Left lobe of liver (tissue), 2 donors: ENCODE measurements at places on chromosomes 12 and 14. TPM values are rescaled to one million over a fixed set of nuclear protein-coding genes. Genes with fewer than 3 reads are reported as not detected.

DNA sequence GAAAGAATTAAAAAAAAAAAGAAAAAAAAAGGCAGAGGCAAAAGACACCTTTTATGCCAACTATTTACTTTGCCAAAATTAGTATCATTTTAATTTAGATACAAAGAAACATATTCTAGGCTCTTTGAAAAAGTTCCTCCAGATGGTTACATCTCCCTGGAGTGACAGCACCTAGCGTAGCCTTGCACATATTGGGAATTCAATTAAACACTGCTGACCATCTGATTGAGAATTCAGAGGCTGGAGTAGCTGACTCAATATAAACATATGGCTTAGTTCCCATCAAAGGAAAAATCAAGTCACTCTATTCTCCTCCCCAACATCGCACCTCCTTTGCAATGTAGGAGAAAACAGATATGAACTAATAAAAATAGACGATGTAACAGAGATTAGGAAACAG lies 36.4 kb downstream of the ANKS1B start:
- no peak for DNase-seq

NFE2 gene
- 0.68 TPM for total RNA-seq

GRCh38 chr12:131103669-131104462 lies 150.2 kb downstream of the ADGRD1 start:
- peak; percentile 40 for DNase-seq

DNA sequence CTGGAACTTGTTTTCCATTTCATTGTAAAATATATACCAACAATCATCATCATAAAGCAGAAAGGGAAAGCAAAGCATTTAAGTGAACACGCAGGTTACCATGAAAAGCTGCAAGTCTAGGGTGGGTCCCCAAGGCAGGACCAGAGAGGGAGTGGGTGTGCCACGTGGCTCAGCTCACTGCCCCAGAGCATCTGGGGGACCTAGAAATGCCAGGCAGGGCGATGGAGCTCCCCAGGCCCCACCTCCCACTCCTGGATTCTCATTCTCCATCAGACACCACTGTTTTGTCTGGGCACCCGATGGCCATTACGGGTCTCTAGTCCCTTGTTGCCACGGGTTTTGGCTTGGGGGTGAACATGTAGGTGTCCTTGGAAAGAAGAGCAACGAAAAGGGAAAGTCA lies 34.7 kb downstream of the BCL11B start:
- no peak for DNase-seq

- DNase-seq: no peak
These were observed 222.5 kb downstream of the PIK3C2G start for GRCh38 chr12:18483698-18484325.

C12orf54 gene
- not detected for total RNA-seq

GRCh38 chr12:97638739-97639138 lies 176.1 kb downstream of the RMST start:
- no peak for DNase-seq

GRCh38 chr12:8709124-8709830 lies 11.5 kb downstream of the RIMKLB start:
- no peak for DNase-seq

SLC6A15 gene
- 0.25 TPM for total RNA-seq

AQP6 gene
- total RNA-seq: 0.28 TPM

- DNase-seq: peak; percentile 32
These were observed 53.1 kb upstream of the DDX11 start for GRCh38 chr12:31020385-31021166.

DNA sequence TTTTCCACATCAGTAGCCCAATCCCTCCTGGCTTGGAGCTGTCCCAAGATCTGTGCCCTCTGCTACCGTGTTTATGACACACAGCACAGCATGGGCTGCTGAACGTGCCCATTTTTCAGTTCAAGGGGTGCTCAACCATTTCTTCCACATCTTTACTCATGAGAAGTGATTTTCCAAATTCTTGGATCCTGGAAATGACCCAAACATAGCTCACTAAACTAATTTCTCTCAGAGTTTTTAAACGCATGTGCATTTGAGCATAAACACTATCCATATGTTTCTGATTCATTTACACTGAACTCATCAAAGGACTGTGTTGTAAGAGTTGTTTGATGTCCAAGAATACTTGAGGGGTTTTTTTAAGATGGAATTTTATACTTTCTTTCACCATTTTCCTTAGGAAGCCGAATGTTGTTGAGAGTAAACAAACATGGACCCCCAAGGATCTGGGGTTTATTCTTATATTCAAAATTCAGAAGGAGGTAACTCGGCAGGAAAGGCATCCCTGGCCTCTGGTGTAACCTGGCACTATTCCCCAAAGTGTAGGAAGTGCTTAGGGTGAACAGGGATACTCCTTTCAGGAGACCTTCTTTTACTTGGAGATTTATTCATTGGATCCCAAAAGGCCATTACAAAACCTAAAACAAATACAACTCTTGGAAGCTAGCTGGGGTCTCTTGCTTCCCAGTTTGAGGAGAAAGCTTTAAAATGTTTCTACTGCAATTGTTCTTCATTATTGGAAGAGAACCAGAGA lies 215.0 kb downstream of the BMP4 start:
- no peak for DNase-seq

- no peak for DNase-seq
These were observed 18.9 kb upstream of the HSPB8 start for GRCh38 chr12:119159844-119160243.

GRCh38 chr14:88535149-88535548 lies 19.7 kb downstream of the PTPN21 start:
- no peak for DNase-seq

DNA sequence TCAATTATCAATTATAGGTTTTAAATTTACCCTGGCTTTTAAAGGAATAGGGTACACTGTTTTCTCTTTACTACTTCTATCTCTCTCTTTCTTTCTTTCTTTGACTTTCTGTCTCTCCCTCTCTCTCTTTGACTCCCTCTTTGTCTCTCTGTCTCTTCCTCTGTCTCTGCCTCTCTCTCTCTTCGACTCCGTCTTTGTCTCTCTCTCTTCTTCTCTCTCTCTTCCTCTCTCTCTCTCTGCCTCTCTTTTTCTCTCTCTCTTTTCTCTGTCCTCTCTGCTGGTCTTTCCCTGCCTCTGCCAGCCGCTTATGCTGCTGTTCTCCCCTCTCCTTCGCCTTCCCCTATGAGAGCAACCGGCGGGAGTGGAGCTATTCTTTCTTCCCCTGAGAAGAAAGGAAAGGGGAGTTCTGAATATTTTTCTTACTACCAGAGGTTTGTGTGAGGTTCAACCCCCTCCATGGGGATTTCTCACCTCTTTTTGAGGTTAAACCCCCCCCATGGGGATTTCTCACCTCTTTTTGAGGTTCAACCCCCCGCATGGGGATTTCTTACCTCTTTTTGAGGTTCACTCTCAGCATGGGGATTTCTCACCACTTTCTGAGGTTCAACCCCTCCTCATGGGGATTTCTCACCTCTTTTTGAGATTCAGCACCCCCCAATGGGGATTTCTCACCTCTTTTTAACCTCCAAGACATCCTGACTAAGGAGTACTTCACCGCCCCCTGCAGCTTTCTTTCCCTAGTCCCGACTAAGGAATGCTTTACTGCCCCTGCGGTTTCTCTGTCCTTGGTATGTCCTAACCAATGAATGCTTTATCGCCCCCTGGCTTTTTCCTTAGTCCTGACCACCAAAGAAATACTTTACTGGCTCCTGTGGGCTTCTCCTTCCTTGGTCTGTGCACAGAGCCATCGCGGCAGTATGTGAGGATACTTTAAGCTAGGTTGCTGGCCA lies 27.4 kb upstream of the DDHD1 start:
- DNase-seq: no peak

YEATS4 gene
- total RNA-seq: 3.4 TPM
